Pancreas (tissue), 10 donors: ENCODE measurements at places on chromosomes 2 and 18. TPM values are rescaled to one million over a fixed set of nuclear protein-coding genes. Genes with fewer than 3 reads are reported as not detected.

GRCh38 chr2:128623776-128624761 lies 305.4 kb upstream of the HS6ST1 start:
- no peaks in the 10 kb centered on the region for H3K36me3 ChIP-seq
- no peaks in the 10 kb centered on the region for H3K4me1 ChIP-seq
- no peak for DNase-seq

GRCh38 chr2:33115196-33115595 lies 168.4 kb downstream of the LTBP1 start:
- H3K4me1 ChIP-seq: no peaks in the 10 kb centered on the region
- DNase-seq: no peak
- H3K36me3 ChIP-seq: no peaks in the 10 kb centered on the region
- no peak overlapping the region for H3K27ac ChIP-seq

The IL1RL2 gene
- 0.22 TPM for total RNA-seq

DNA sequence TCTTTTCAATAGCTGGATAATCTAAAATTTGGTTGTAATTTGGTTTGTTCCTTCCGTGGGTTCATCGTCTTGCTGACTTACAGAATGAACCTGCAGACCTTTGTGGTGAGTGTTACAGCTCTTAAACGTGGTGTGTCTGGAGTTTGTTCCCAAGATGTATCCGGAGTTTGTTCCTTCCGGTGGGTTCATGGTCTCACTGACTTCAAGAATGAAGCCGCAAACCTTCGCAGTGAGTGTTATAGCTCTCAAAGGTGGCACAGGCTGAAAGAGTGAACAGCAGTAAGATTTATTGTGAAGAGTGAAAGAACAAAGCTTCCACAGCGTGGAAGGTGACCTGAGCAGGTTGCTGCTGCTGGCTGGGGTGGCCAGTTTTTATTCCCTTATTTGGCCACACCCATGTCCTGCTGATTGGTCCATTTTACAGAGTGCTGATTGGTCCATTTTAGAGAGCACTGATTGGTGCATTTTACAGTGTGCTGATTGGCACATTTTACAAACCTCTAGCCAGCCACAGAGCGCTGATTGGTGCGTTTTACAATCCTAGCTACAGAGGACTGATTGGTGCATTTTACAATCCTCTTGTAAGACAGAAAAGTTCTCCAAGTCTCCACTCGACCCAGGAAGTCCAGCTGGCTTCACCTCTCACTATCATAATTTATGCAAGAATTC lies 16.6 kb downstream of the RALB start:
- no peak for DNase-seq
- H3K27me3 ChIP-seq: no peaks in the 10 kb centered on the region
- no peaks in the 10 kb centered on the region for H3K36me3 ChIP-seq

DNA sequence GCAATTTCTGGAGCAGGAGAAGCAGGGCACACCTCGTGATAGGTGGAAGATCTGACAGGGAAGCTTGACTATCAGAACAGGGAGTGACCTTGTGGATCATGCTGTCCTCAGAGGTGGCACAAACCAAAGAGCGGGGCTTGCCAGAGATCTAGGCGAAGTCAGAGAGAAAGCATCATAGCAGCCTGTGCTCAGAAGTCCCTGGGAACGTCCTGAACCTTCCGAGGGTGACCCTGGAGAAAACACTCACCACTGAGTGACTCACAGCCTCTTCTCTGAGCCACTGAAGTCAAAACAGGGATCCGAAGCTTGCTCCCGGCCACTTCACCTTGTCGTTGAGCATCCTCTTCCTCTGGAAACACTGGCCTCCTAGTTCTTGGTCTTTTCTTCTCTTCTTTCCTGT lies 56.7 kb downstream of the IL1R2 start:
- H3K36me3 ChIP-seq: no peaks in the 10 kb centered on the region
- no peak overlapping the region for H3K27ac ChIP-seq
- no peak overlapping the region for H3K4me3 ChIP-seq
- DNase-seq: no peak
- peaks cover 5% of the 10 kb centered on the region for H3K4me1 ChIP-seq

- DNase-seq: peak; percentile 75
- H3K27me3 ChIP-seq: no peaks in the 10 kb centered on the region
- H3K36me3 ChIP-seq: no peaks in the 10 kb centered on the region
- H3K4me1 ChIP-seq: no peaks in the 10 kb centered on the region
- peak overlapping the region; percentile 10 for H3K4me3 ChIP-seq
- H3K27ac ChIP-seq: no peak overlapping the region
These were observed 7.6 kb upstream of the PRKCE start for GRCh38 chr2:45643543-45644542.

GRCh38 chr2:128375454-128375853 lies 56.8 kb upstream of the HS6ST1 start:
- no peaks in the 10 kb centered on the region for H3K36me3 ChIP-seq

DNA sequence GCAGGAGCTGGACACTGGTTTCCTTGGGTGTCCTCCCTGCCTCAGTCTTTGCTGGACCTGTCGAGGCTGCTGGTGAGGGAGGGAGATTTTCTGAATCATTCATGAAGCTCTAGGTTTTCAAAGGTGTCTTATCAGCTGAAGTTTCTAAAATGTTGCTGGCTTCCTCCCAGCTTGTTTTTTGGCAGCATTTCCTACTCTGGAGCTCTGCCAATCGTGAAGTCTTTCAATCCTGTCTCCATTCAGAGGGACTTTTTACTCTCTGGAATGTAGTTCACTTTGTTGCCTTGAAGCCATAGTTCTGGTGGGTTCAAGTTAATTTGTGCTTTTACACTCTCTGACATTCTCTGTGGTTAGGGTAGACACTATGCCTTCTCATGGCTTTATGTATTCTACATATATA lies 23.9 kb downstream of the SNTG2 start:
- no peak for DNase-seq
- H3K27me3 ChIP-seq: no peaks in the 10 kb centered on the region
- H3K4me3 ChIP-seq: no peak overlapping the region
- no peaks in the 10 kb centered on the region for H3K36me3 ChIP-seq
- no peak overlapping the region for H3K27ac ChIP-seq

DNA sequence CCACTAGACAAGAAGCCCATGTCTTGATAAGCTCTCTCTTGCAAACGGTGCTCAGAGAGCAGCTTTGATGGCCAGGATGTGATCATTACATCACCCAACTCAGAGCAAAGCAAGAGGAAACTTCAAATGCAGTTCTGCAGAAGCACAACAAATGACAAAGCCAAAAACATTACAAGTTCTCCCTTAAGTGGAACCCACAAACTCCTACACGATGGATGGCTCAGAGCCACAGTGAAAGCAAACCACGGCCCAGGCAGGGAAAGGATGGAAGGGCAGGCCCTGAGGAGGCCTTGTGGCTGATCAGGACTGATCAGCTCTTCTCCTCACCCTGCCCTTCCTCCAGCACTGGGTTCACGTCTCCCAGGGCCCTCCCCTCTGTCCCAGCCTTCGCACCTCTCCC lies 326.4 kb downstream of the EIPR1 start:
- no peaks in the 10 kb centered on the region for H3K4me1 ChIP-seq
- no peaks in the 10 kb centered on the region for H3K27me3 ChIP-seq
- H3K36me3 ChIP-seq: no peaks in the 10 kb centered on the region
- H3K27ac ChIP-seq: no peak overlapping the region
- no peak overlapping the region for H3K4me3 ChIP-seq

GRCh38 chr18:76444446-76445105 lies 50.5 kb downstream of the ZNF516 start:
- no peaks in the 10 kb centered on the region for H3K36me3 ChIP-seq
- no peak overlapping the region for H3K4me3 ChIP-seq
- DNase-seq: no peak
- no peaks in the 10 kb centered on the region for H3K27me3 ChIP-seq
- no peak overlapping the region for H3K27ac ChIP-seq

GRCh38 chr2:201433394-201433995 lies 17.8 kb downstream of the TRAK2 start:
- no peak overlapping the region for H3K4me3 ChIP-seq
- no peaks in the 10 kb centered on the region for H3K36me3 ChIP-seq
- no peaks in the 10 kb centered on the region for H3K27me3 ChIP-seq
- H3K4me1 ChIP-seq: peaks cover 9% of the 10 kb centered on the region

GRCh38 chr2:229342376-229342775 lies 71.3 kb upstream of the PID1 start:
- DNase-seq: peak; percentile 26
- H3K4me1 ChIP-seq: no peaks in the 10 kb centered on the region
- no peak overlapping the region for H3K4me3 ChIP-seq

- H3K27ac ChIP-seq: no peak overlapping the region
- peaks cover 12% of the 10 kb centered on the region for H3K4me1 ChIP-seq
- H3K27me3 ChIP-seq: no peaks in the 10 kb centered on the region
- no peak for DNase-seq
- no peak overlapping the region for H3K4me3 ChIP-seq
These were observed 249.0 kb downstream of the ZEB2 start for GRCh38 chr2:144270951-144271350.

GRCh38 chr2:204732019-204732418 lies 186.7 kb downstream of the PARD3B start:
- H3K4me1 ChIP-seq: no peaks in the 10 kb centered on the region
- no peaks in the 10 kb centered on the region for H3K27me3 ChIP-seq
- H3K36me3 ChIP-seq: no peaks in the 10 kb centered on the region
- no peak for DNase-seq
- no peak overlapping the region for H3K27ac ChIP-seq

The SCN1A gene
- 0.43 TPM for total RNA-seq

DNA sequence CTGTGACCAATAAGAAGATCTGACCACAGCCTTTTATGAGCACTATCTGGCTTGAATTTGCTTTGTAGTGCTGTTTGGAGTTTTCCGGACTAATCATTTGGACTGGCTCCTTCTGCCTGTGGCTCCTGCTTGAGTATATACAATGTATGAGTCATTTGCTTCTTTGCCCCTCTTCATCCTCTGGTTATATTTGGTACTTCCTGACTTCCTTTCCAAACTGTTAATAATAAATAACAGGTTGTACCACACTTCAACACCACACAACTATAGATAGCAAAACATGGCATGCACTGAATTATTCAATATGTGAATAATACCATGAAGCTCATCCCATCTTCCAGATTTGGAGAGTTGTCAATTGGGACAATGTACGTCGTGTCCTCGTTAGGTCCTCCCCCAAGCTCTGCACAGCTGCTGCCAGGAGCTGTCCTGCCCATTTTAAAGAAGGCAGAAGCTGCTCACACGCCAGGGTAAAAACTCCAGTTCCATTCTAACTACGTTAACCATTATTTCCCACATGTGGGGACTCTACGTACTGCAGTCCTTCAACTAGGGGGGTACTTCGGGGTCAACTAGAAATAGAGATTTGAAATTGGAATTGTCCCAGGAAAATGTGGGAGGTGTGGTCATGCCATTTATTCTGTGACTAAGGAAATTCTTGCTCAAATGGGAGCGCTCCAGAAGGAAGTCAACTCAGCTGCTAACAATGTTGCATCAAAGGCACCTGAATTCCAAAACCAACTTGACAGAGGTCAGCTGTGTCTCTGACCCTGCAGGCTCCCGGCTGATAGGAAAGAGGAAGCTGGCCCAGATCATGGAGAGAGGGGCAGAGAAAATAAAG lies 38.1 kb downstream of the ST8SIA5 start:
- no peak overlapping the region for H3K4me3 ChIP-seq
- DNase-seq: peak; percentile 13
- no peaks in the 10 kb centered on the region for H3K4me1 ChIP-seq
- no peak overlapping the region for H3K27ac ChIP-seq
- no peaks in the 10 kb centered on the region for H3K27me3 ChIP-seq

DNA sequence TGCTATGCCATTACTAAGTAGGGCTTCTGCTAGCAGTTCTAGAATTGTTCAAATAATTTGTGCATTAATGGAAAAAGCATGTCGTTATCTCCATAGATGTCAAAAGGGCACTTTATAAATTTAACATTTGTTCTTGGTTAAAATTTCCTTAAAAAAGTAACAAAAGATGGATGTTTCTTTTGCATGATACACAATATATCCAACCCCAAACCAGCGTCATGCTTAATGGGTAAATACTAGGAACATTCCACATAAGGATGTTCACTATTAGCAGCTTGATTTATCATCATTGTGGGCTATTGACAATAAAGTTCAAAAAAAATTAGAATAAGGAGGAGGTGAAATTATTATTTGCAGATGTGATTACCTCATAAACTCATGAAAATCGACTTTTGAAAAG lies 79.7 kb downstream of the GREB1L start:
- no peak overlapping the region for H3K4me3 ChIP-seq
- H3K4me1 ChIP-seq: no peaks in the 10 kb centered on the region
- DNase-seq: no peak
- no peak overlapping the region for H3K27ac ChIP-seq

DNA sequence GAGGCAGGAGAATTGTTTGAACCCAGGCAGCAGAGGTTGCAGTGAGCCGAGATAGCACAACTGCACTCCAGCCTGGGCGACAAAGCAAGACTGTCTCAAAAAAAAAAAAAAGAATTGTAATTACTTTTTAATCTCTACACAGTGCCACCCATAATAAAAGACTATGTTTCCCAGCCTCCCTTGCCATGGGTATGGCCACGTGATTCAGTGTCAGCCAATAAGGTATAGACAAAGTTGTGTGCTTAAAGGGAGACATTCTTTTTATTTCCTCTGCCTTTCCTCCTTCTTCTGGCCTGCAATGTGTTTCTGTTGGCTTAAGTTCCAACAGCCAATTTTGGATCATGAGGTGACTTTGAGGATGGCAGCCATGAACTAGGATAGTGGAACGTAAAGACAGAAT lies 406.9 kb downstream of the LNPK start:
- no peaks in the 10 kb centered on the region for H3K36me3 ChIP-seq
- H3K27me3 ChIP-seq: no peaks in the 10 kb centered on the region

- H3K27ac ChIP-seq: peak overlapping the region; percentile 88
- DNase-seq: no peak
- no peaks in the 10 kb centered on the region for H3K36me3 ChIP-seq
- peak overlapping the region; percentile 64 for H3K4me3 ChIP-seq
- peaks cover 9% of the 10 kb centered on the region for H3K4me1 ChIP-seq
- no peaks in the 10 kb centered on the region for H3K27me3 ChIP-seq
These were observed 402 bp downstream of the OSGEPL1 start for GRCh38 chr2:189762229-189762550.

- no peak overlapping the region for H3K27ac ChIP-seq
- peaks cover 16% of the 10 kb centered on the region for H3K4me1 ChIP-seq
- no peaks in the 10 kb centered on the region for H3K27me3 ChIP-seq
These were observed 7.7 kb upstream of the ARID5A start for GRCh38 chr2:96528700-96529375.

DNA sequence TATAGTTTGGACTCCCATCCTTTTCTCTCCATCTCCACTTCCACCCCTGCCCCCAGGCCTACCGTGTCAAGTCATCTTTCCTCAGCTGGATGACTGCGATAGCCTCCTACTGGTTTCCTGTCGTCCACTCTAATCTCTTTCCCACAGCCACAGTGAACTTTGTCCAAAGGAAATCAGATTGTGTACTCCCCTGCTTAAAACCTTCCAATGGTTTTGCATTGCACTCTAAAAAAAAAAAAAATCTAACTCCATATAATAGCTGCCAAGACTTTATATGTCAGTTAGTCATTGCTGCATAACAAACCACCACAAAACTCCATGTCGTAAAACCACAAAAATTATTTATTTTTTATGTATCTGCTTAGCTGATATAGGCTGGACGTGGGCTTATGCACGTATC lies 160.2 kb upstream of the CCDC68 start:
- H3K27me3 ChIP-seq: no peaks in the 10 kb centered on the region
- H3K36me3 ChIP-seq: no peaks in the 10 kb centered on the region
- H3K4me3 ChIP-seq: no peak overlapping the region
- DNase-seq: no peak
- H3K27ac ChIP-seq: no peak overlapping the region
